ENCODE measurements at places on chromosomes 2 and 18. TPM values are rescaled to one million over a fixed set of nuclear protein-coding genes. Genes with fewer than 3 reads are reported as not detected.

The NYAP2 gene
- not detected for total RNA-seq

The YIPF4 gene
- total RNA-seq: 16.8 TPM

The LRRTM1 gene
- not detected for total RNA-seq

The GAL3ST2 gene
- total RNA-seq: 0.43 TPM

The NBEAL1 gene
- total RNA-seq: 57.9 TPM

The GEN1 gene
- total RNA-seq: 12.6 TPM

The EMILIN1 gene
- total RNA-seq: 160 TPM

The TWIST2 gene
- total RNA-seq: 58.7 TPM

The IL1F10 gene
- total RNA-seq: not detected

The CPO gene
- not detected for total RNA-seq

GRCh38 chr2:38192976-38193375, 117.0 kb upstream of the CYP1B1 start:
- no peak for DNase-seq

DNA sequence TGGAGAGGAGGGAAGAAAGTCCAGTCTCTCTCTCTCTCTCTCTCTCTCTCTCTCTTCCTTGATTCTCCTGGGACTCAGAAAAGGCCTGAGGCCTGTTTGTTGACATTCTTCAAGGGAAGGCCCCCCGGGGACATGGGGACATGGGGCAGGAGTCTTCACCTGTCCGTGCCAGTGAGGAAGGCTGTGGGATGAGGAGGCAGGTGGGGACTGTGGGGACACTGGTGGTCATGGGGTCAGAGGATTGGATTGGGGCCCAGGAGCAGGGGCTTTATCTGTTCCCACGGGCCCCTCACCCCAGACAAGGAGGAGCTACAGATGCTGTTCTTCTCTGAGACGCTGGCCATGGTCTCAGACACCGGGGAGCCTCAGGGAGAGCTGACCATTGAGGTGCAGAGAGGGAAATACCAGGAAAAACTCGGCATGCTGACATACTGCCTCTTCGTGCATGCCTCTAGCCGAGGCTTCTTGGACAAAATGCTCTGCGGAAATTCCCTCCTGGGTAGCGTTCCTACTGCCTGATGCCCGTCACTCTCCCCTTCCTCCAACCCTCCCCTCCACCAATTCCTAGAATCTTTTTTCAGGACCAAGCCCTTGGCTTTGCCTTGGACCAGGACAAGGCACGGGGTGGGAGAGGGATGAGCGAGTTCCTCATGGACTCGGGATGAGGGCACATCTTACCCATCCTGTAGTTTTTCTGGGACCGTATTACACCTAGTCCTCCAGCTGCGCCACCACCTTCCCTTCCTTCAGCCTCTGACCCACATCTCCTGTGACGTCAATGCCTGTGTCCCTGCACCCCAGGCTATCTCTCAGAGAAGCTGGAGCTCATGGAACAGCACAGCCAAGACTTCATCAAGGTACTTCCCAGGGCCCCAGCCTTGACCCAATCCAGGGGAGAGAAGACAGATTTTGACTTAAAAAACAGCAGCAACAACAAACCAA, 850 bp downstream of the CATIP start:
- DNase-seq: no peak

GRCh38 chr2:224025874-224026273, 13.2 kb downstream of the SERPINE2 start:
- peak; percentile 18 for DNase-seq

- no peak for DNase-seq
Observed at GRCh38 chr2:1972422-1972821, 228.1 kb upstream of the PXDN start.

DNA sequence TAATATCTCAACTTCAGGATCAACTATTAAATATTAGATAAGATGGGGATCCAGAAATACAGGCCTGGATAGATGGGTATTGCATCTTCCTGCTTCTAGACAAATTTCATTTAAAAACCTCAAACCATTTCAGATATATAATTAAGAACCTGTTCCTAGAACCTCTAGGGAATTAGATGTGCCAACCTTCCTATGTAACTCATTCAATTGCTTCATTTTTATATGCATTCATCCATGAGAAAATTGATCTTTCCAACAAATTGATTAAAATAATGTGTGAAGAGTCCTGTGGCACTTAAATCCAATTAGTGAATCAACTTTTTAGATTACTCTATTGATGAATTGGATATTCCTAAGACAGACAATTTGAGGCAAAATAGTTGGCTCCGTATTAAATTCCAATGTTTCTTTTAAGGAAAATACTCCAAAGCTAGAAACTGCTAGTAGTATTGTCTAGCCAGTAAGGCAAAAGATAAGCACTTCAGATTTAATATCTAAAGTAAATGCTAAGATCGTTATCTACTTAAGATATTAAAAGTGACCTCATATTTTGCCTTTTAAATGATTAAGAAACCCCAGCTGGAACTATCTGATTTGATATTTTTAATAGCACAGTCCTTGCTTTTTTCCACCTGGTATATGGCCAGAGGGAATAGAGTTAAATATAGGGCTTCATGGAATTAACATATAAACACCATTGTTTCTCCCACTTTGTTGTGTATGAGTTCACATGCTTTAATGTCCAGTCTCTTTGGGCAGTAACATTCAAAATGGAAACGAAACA, 35.8 kb downstream of the DARS1 start:
- no peak for DNase-seq

- peak; percentile 48 for DNase-seq
Observed at GRCh38 chr2:26300234-26300925, 45.6 kb upstream of the SELENOI start.

GRCh38 chr18:12862467-12862866, 21.6 kb downstream of the PTPN2 start:
- DNase-seq: no peak

DNA sequence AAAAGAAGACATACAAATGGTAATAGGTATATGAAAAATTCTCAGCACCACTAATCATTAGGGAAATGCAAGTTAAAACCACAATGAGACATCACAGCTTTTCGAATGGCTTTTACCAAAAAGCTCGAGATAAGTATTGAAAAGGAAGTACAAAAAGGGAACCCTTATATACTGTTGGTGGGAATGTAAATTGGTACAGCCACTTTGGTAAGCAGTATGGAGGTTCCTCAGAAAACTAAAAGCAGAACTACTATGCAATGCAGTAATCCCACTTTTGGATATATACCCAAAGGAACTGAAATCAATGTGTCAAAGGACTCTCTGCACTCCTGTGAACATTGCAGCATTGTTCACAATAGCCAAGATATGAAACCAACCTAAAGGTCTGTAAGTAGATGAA, 107.5 kb upstream of the SPATS2L start:
- no peak for DNase-seq

DNA sequence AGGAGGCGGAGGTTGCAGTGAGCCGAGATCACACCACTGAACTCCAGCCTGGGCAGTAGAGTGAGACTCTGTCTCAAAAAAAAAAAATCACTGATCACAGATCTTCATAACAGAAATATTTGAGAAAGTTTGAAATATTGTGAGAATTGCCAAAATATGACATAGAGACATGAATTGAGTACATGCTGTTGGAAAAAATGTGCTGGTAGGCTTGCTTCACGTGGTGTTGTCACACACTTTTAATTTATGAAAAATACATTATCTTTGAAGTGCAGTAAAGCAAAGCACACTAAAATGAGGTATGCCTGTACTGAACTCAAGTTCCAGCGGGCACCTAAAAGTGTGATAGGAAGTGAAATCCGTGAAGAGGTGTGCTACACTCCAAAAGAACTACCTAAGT, 152.6 kb downstream of the TMEFF2 start:
- no peak for DNase-seq

DNA sequence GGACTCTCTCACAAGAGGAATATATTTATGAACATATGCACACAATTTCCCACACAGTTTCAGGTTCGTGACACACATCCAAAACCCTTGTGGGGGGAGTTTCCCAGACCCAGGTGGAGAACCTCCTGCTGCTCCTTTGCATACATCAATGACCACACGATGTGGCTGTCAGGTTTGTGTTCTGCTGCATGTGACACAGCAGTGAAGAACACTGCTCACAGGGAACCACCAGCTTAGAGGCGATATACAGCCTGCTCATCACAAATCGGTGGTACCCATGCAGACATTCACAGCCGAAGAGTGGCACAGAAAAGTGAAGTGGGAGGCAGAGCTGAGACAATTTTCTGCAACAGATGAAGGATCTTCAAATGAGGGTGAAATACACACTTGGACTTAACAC, 175.6 kb upstream of the ZFP36L2 start:
- no peak for DNase-seq

- no peak for DNase-seq
Observed at GRCh38 chr18:9364242-9364641, 29.7 kb downstream of the TWSG1 start.

DNA sequence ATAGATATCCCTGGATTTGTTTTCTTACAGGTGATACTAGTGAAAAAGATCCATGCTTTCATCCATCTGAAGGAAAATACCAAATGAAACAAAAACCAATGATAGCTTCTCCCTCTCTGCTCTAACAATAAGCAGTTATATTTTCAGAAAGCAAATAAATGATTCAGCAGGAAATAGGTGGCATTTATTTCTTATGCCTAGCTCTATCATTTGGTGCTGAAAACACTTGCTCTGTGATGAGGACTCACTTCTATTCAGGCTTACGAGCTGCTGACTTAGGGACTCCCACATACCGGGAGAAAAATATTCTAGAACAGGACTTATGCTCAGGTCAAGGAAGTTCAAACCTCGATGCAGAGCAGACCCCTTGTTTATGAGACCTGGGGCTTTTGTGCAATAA, 142.6 kb downstream of the SETBP1 start:
- no peak for DNase-seq

GRCh38 chr2:170235860-170236679, 58.1 kb downstream of the MYO3B start:
- peak; percentile 54 for DNase-seq

- no peak for DNase-seq
Observed at GRCh38 chr2:42762823-42763804, 821 bp downstream of the OXER1 start.

GRCh38 chr18:11828786-11829432, 22.3 kb upstream of the CHMP1B start:
- no peak for DNase-seq

GRCh38 chr2:41736105-41736567, 311.7 kb upstream of the PKDCC start:
- no peak for DNase-seq

- no peak for DNase-seq
Observed at GRCh38 chr2:207727261-207727660, 15.8 kb downstream of the CCNYL1 start.

DNA sequence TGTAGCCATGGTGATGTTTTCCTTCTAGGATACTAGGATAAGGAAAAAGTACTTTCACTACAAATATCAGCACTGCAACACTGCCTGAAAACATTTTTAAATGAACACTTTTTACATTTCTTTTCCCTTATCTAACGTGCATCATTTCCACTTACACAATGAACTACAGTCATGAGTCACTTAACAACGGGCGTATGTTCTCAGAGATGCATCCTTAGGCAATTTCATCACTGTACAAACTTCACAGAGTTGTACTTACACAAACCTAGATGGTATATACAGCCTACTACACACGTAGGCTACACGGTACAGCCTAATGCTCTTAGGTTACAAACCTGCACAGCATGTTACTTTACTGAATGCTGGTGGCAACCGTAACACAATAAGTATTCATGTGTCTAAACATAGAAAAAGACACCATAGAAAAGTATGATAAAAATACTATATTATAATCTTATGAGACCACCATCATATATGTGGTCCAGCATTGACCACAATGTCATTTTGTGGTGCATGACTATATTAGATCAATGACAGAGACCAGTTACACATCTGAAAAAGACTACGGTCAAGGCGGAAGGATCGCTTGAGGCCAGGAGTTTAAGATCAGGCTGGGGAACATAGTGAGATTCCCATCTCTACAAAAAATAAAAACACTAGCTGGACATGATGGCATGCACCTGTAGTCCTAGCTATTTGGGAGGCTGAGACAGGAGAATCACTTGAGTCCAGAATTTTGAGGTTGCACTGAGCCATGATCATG, 39.8 kb downstream of the WDR33 start:
- DNase-seq: peak; percentile 92

DNA sequence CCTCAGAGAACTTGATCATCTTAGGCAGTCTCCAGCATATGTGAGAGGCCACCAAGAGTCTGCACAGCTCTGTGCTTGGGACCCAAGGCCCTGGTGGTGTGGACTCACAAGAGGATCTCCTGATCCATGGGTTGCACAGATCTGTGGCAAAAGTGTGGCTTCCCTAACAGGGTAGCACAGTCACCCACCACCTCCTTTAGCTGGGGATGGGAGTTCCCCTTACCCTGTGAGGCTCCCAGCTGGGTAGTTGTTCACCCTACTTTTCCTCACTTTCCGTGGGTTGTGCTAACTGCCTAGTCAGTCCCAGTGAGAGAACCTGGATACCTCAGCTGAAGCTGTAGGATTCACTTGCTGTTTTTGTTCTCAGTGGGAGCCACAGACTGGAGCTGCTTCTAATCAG, 123.7 kb downstream of the FTCDNL1 start:
- DNase-seq: no peak

DNA sequence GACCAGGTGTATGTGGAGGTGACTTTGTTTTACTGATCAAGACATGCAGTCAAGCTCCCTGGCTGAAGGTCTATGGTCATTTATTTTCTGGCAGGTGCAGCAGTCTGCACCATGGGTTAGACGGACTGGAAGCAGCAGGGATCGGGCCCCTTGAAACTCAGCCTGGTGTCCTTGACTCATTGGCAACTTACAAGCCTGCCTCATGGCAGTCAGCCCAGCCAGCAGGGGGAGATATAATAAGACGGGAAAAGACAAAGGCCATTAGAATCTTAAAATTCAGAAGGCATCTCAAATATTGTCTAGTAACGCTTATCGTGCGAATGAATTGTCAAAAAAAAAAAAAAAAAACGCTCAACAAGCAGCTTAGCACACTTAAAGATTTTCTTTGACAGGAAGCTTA, 308.2 kb downstream of the EN1 start:
- peak; percentile 3 for DNase-seq

DNA sequence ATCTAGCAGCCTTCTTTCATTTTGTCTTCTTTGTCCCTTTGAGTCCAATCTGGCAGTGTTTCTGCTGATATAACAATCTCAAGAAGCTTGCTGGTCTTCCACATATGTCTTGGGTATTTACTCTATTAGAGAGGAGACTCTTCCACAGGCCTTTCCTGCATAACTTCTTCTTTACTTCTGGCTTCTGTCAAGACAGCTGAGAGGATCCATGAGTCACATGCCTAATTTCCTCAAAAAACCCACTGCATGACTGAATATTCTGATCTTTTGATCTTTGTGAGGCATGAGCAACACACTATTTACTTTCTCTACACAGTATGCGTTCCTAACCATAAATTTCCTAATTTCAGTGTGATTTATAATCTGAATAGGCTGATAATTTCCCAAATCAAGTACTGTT, 5.1 kb upstream of the DCC start:
- no peak for DNase-seq

GRCh38 chr2:1775511-1776035, 31.3 kb upstream of the PXDN start:
- DNase-seq: no peak

GRCh38 chr2:188319838-188320237, 28.2 kb downstream of the GULP1 start:
- no peak for DNase-seq

GRCh38 chr2:105567996-105568494, 169.2 kb upstream of the FHL2 start:
- no peak for DNase-seq

- no peak for DNase-seq
Observed at GRCh38 chr2:47098953-47099352, 56.2 kb downstream of the STPG4 start.

- DNase-seq: no peak
Observed at GRCh38 chr2:164954954-164955701, at the start of gene SLC38A11. Gene SLC38A11, minus strand, starts transcription at chr2:164955525. Its CDS starts 278 bp downstream, at chr2:164955247.

GRCh38 chr2:19667536-19667949, 234.2 kb downstream of the TTC32 start:
- peak; percentile 79 for DNase-seq

- peak; percentile 13 for DNase-seq
Observed at GRCh38 chr2:173415431-173416381, 61.0 kb downstream of the CDCA7 start.
